Peyer's patch (tissue), 4 donors: ENCODE measurements at places on chromosomes 1 and 21. TPM values are rescaled to one million over a fixed set of nuclear protein-coding genes. Genes with fewer than 3 reads are reported as not detected.

The ZBTB21 gene
- total RNA-seq: 8.4 TPM

The PLA2G2C gene
- not detected for total RNA-seq

- no peaks in the 10 kb centered on the region for H3K36me3 ChIP-seq
- H3K27ac ChIP-seq: no peak within 1 kb of the TSS
- H3K4me1 ChIP-seq: no peaks in the 10 kb centered on the region
- DNase-seq: no peak
- no peak within 1 kb of the TSS for H3K4me3 ChIP-seq
Observed at GRCh38 chr1:4653796-4654725, at the start of gene AJAP1. TSS of gene AJAP1 (plus strand) at chr1:4654609. CDS start at chr1:4655426, 817 bp downstream.

DNA sequence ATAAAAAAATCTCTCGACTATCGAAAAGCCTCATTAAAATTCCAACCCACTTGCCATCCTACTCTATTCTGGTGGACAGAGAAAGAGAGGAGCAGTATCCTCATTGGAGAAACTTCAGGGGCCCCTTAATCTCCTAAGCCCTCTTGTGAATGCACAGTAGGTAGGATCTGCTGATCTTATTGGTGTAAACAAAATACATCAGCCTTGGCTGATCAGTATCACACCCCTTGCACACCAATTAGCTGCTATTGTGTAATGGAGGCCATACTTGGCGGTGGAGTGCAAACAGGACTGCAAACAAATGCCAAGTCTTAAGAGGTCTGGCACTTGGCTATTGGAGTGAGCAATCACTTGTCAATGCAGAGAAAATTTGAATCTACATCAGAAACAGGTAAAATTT lies 15.7 kb downstream of the VCAM1 start:
- H3K4me1 ChIP-seq: no peaks in the 10 kb centered on the region
- H3K27ac ChIP-seq: no peak overlapping the region
- DNase-seq: no peak
- no peaks in the 10 kb centered on the region for H3K27me3 ChIP-seq
- H3K36me3 ChIP-seq: no peaks in the 10 kb centered on the region

DNA sequence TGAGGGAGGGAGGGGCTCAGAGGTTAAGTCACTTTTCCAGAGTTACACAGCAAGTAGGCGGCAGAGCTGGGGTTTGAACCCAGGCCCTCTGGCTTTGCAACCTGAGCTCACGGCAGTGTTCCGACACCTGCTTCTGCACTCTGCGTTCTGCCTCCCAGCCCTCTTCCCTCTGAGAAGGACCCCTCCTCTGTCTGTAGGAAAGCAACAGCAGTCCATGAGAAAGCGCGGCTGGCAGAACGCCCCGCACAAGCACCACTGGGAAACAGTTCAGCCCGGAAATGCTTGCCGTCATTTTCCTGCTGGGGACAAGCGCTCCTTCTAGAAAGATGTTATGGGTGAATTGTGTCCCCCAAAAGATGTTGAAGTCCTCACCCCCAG lies 241.1 kb downstream of the NPHP4 start:
- H3K27me3 ChIP-seq: no peaks in the 10 kb centered on the region
- H3K4me1 ChIP-seq: no peaks in the 10 kb centered on the region
- DNase-seq: peak; percentile 24

DNA sequence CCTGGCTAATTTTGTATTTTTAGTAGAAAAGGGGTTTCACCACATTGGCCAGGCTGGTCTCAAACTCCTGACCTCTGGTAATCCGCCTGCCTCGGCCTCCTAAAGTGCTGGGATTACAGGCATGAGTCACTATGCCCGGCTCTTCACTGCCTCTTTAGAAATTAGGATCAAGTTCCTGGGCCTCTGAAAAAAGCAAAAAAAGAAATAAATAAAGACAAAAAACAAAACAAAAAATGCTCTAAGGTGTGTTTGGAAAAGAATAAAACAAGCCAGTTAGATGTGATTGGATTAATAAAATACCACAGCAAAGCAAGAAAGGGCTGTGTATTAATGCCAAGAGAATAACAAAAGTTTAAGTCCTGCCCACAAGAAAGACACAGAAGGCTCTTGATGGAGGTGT lies 4.2 kb upstream of the ABCB10 start:
- no peak for DNase-seq
- no peak overlapping the region for H3K27ac ChIP-seq
- H3K36me3 ChIP-seq: no peaks in the 10 kb centered on the region
- peaks cover 1% of the 10 kb centered on the region for H3K4me1 ChIP-seq
- no peak overlapping the region for H3K4me3 ChIP-seq

GRCh38 chr1:218874801-218875400 lies 298.8 kb upstream of the LYPLAL1 start:
- H3K4me1 ChIP-seq: no peaks in the 10 kb centered on the region
- no peak for DNase-seq
- H3K36me3 ChIP-seq: no peaks in the 10 kb centered on the region
- H3K27me3 ChIP-seq: no peaks in the 10 kb centered on the region
- no peak overlapping the region for H3K4me3 ChIP-seq
- no peak overlapping the region for H3K27ac ChIP-seq

DNA sequence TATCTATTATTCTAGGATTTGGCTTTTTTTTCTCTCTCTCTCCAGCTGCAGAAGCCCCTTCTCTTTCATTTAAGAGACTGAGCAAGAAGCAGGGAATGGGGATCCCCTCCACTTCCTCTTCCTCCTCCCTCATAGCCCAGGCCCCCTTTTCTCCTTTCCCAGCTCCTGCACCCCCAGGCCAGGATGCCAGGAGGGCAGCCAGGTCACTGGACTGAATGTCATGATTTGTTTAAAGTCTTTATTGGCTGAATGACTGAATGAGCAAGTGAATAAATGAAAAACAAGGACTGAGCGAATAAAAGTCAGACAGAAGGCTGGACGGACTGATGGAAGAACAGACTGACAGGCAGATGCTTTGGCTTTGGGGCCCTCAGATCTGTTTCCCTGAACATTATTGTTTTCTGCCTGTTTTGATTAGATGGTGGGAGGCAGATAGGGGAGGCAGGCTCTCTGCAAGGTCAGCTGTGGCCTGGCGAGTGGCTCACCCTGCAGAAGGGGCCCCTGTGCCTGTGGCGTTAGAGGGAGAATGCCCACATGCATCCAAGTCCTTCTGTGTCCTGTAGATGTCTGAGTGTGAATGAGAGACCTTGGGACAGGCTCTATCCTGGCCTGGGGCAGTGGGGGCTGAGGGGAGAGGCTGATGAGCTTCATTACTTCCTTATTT lies 20.3 kb upstream of the ADGRB2 start:
- peaks cover 18% of the 10 kb centered on the region for H3K4me1 ChIP-seq
- DNase-seq: peak; percentile 5
- no peaks in the 10 kb centered on the region for H3K36me3 ChIP-seq
- H3K27ac ChIP-seq: no peak overlapping the region
- H3K27me3 ChIP-seq: no peaks in the 10 kb centered on the region

- no peaks in the 10 kb centered on the region for H3K27me3 ChIP-seq
- DNase-seq: no peak
- H3K36me3 ChIP-seq: no peaks in the 10 kb centered on the region
- H3K4me3 ChIP-seq: no peak overlapping the region
- H3K4me1 ChIP-seq: no peaks in the 10 kb centered on the region
Observed at GRCh38 chr1:219566951-219567947, 45.7 kb downstream of the ZC3H11B start.
